SJCRH30 (cell line): ENCODE measurements at places on chromosomes 3 and 15. TPM values are rescaled to one million over a fixed set of nuclear protein-coding genes. Genes with fewer than 3 reads are reported as not detected.

Gene ZCWPW2
- total RNA-seq, result 0.43 and 0.97 TPM in 2 replicates

Gene MAP2K1
- 72.2 and 79.8 TPM in 2 replicates for total RNA-seq

Gene MST1R
- not detected in 2 replicates for total RNA-seq

Gene TM2D3
- total RNA-seq, result 54.6 and 57.0 TPM in 2 replicates

Gene GOLGA8T
- not detected in 2 replicates for total RNA-seq

Gene CADM2
- 12.0 and 20.8 TPM in 2 replicates for total RNA-seq

DNA sequence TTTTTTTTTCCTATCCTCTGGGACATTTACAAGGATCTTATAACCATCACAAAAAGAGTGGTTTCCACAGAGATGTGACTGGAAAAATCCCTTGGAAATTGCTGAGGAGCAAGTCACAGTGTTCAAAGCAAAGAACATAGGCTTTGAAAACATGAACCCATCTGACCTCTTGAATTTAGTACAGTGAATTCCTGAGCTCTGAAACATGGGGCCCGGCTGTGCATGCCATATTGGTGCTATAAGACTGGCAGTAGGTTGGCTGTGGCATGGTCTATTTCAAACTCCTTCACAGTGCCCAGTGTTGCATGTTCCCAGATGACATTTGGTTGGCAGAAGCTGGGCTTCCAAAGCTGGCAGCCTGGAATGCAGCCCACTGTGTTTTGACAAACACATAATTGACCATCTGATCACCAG, 202.2 kb downstream of the TIGIT start:
- DNase-seq, result no peak

DNA sequence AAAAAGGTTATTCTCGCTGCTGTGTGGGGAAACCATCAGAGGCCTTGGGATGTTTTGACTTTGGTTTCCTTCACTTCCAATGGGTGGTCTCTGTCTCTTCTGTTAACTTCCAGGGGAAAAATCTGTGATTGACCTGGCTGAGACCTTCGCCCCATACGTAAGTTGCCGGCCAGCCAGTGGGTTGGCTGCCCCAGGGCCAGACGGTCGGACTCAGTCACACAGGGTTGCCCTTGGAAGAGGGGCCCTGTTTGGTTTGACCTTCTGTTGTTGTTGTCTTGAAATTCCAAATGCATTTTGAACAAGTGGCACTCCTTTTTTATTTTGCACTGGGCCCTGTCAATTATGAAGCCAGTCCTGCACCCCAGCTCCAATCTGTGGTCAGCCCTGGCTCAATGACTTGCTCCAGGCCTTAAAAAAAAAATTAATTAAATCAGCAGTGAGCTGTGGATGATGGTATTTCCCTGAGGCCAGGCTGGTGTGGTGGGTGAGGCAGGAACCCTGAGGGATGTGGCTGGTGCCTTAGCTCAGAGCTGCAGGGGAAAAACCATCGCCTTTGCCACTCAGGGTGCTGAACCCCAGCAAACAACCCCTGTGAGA, 4.5 kb downstream of the FAM107A start:
- DNase-seq, result peak; percentile 23

GRCh38 chr15:88900309-88900981, 5.1 kb upstream of the HAPLN3 start:
- DNase-seq, result no peak

- DNase-seq, result peak; percentile 25
Observed at GRCh38 chr15:64251121-64251520, 88.3 kb upstream of the PPIB start.

GRCh38 chr15:38547255-38547997, 17.2 kb downstream of the RASGRP1 start:
- DNase-seq, result no peak

DNA sequence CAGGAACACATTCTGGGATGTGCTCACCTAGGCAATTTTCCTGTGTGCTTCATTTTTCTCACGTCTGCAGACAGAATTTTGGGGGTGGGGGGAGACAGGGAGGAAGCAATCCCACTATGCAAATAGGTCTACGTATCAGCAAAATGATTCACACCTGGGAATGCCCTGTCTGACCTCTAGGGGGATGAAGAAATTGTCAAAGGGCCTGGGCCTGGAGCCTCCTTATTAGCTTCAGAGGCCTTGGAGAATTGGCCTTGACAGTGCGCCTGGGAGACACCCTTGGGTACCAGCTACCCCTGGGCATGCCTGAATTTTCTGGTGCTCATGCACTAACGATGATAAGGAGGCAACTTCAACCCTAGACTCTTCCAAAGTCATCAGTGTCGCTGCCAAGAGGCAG, 207.5 kb downstream of the CADPS start:
- DNase-seq, result no peak

- peak; percentile 57 for DNase-seq
Observed at GRCh38 chr3:123246866-123247265, 45.1 kb downstream of the SEC22A start.

GRCh38 chr3:82556113-82556512, 794.7 kb upstream of the GBE1 start:
- no peak for DNase-seq

- DNase-seq, result no peak
Observed at GRCh38 chr15:27993996-27994780, 104.9 kb downstream of the OCA2 start.

GRCh38 chr3:63762934-63763550, 56.1 kb upstream of the C3orf49 start:
- no peak for DNase-seq

- DNase-seq, result no peak
Observed at GRCh38 chr3:5022187-5022965, 43.1 kb downstream of the BHLHE40 start.

- no peak for DNase-seq
Observed at GRCh38 chr15:99340347-99340746, 89.1 kb downstream of the LRRC28 start.

GRCh38 chr3:47976135-47976732, 40.0 kb downstream of the MAP4 start:
- no peak for DNase-seq

DNA sequence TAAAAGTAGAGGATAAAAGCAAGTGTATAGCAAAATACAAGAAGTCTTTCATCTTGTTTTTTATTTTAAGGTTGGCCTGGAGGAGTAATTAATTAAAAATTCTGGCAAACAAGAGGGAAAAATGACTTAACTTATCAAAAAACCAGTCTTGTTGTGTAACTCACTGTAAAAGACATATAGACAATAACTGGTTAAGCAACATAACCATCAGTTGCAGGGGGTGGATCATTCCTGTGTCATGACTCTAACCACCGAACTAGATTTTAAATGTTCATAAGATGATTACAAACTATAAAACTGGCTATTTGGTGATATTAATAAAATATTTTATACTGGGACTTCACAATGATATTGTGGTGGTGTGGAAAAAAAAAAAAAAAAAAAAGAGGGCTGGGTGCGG, 130.6 kb downstream of the STAG1 start:
- DNase-seq, result no peak

DNA sequence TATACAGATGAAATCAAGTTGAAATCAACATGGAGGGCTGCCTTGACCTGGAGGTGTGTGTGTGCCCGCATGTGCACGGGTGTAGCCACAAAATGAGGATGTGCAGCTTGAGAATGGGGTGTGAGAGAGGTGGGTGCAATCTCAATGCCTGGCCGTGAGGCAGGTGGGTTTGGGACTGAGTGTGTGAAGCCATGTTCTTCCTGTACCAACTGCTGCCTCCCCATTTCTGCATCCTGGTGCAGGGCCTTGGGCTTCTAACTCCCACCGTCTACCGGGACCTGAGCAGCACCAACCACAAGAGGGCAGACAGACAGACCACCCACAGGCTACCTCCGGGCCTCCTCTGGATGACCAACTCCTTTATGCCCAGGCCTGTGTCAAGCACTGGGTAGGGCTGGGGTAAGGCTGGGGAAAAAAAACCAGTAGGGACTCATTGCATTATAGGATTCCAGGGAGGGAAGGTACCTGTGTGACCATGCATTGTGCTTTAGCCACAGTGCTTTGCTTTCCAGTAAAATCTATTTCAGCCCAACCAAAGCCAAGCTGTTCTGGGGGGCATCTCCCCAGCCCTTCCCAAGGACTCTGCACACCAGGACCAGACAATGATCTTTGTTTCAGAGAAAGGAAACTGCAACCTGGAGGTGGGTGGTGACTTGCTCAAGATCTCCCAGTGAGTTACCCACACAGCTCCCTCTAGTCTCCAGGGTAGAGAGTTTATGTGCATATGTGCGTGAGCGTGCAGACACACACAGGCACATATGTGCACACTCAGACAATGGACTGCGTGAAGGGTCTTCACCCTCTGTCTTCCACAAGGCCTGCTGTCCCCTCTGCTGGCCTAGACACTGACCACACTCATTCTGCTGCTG, 162.2 kb upstream of the TLE3 start:
- peak; percentile 60 for DNase-seq

DNA sequence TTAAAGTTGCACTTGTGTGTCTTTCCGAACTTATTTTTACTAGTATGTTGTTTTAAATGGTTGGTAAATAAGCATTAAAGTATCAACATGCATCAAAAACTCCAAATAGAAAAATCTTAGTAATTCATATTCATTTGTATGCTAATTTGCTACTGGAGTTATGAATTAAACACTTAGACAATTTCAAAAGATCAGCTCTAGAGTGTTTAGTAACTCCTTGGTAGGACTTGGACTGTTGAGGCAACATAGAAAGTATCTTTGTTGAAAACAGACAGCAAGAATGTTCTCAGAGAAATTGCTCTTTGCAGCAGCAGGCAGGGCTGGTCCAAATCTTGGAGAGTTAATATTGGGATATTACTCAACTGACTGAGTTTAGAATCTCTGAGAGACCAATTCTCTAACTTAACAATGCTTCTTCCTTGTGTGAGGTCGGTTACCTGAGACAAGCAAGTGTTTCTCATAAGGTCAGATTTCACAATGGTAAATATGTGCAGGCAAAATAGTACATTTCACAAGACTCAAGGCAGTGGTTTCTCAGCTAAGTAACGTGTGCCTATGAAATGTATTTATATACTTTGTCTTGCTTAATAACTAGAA, 147.8 kb upstream of the IL12A start:
- DNase-seq, result no peak

DNA sequence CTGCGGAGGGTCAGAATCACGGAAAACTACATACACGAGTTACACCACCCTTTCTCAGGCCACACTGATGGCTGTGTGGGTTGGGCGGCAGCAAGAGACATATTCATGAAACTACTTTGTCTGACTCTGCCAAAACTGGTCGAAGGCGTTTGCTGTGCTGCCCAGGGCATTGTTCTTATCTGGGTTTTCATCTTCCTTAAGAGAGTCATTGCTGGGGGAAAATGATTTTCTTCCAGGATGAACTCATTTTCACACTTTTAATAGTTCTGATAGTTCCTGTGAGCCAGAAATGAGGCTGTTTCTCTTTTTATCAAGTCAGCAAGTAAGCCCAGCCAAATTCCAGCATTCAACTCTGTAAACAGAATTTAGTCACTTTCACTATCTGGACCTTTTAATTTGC, 47.6 kb downstream of the TRIM71 start:
- DNase-seq, result no peak

DNA sequence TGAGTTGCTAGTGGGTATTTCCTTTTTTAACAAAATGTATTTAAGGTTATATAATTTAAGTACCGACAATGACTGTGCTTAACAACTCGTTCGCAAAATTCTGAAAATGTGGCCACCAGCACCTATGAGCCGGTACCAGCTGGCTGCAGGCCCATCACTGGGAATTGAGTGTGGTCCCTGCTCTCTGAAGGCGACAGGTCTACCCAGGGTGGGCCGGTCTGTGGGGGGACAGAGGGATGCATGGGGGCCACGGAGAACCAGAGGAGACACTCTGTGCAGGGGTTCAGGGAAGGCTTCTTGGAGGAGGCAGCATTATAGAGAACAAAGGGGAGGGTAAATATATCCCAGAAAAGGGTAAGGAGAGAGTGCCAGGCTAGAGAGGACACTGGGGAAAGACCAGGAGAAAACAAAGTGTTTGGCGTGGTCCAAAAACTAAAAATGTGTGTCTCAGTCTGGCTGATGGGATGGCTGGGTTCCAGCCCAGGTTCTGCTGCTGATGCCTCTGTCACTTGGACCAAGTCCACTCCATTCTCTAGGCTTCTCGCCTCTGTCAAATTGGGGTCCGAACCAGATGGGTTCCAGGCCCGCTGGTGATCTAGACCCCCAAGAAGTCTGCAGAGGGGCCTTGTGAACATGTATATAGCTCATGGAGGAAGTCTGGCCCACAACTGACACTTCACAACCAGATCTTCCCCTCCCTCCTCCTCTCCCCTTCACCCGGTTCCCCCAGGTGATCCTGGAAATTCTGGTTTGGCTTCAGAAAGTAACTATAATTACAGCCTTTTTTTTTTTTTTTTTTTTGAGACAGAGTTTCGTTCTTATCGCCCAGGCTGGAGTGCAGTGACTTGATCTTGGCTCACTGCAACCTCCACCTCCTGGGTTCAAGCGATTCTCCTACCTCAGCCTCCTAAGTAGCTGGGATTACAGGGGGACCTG, 10.7 kb upstream of the CYP11A1 start:
- DNase-seq, result no peak

- DNase-seq, result peak; percentile 81
Observed at GRCh38 chr3:194572143-194572789, 61.0 kb downstream of the TMEM44 start.

- DNase-seq, result no peak
Observed at GRCh38 chr3:24725514-24726255, 231.0 kb upstream of the THRB start.

DNA sequence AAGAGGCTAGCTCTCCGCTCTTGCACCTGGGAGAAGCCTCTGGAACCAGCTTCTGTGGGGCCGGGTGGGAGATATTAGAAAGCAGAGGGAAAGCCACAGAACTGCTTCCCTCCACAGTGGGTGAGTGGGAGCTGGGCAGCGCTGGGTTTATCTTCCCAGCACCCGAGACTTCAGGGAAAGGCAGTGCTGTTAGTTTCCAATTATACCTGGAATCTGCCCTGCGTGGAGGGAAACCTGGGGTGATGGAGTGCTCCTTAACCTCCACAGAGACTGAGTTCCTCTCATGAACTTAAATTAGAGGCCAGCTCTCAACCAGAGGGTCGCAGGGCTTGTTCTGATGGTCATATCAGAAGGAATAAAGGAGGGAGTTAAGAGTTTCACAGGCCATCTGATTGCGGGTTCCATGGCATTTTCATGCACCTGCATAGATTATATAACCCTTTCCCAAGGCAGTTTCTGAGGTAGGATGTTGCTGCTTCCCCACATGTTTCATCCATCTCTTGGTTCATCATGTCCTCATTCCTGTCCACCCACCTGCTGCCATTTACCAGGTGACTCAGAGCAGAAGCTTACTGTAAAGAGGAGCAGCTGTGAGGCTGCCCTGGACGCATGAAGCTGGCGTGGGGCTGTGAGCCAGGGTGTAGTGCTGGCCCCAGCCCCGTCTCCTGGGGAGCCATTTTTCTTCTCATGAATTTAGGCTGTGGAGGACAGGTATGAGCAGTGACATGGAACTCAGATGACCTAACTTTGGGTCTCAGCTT, 42.5 kb downstream of the CA12 start:
- no peak for DNase-seq

GRCh38 chr15:36256404-36256807, 323.0 kb upstream of the CDIN1 start:
- DNase-seq, result no peak
